ENCODE measurements at places on chromosomes 13 and 19.

GRCh38 chr13:110945928-110946570 is 31.2 kb upstream of the ANKRD10 start:
- no peak for DNase-seq

DNA sequence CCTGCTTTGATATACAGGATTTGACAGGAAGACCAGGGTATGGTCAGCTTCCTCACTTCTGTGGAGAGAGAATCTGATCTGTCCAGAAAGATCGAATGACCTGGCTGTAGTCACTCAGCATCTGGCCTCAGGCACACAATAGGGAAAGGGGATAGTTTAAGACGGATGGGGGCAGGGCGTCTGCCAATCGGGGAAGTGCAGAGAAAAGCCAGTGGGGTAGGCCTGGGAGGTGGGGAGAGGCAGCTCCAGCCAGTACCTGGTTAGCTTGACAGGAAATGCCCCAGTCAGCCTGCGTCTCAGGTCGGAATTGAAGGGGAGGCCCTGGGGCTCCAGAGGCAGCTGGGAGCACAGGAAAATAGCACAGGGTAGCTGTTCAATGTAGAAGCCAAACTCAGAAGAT is 12.4 kb downstream of the ZNF444 start:
- no peak for DNase-seq

DNA sequence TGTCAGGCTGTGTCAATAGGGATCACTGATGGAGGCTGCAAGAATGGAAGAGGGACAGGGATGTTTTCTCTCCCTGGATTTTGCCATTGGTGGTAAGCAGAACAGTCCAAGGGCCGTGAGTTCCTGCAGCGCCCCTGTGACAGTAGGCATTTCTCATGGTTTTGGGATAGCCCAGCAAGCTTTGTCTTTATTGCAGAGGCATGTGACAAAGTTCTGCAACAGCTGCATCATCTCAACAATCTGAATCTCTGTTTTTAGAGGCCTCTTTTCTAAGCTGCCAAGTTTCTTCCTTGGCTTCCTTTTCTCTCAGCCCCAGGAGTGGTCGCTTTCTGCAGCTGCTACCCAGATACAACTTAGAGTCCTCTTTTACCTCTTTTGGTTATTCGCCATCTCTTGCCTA is 95.7 kb upstream of the TSHZ3 start:
- no peak for DNase-seq

DNA sequence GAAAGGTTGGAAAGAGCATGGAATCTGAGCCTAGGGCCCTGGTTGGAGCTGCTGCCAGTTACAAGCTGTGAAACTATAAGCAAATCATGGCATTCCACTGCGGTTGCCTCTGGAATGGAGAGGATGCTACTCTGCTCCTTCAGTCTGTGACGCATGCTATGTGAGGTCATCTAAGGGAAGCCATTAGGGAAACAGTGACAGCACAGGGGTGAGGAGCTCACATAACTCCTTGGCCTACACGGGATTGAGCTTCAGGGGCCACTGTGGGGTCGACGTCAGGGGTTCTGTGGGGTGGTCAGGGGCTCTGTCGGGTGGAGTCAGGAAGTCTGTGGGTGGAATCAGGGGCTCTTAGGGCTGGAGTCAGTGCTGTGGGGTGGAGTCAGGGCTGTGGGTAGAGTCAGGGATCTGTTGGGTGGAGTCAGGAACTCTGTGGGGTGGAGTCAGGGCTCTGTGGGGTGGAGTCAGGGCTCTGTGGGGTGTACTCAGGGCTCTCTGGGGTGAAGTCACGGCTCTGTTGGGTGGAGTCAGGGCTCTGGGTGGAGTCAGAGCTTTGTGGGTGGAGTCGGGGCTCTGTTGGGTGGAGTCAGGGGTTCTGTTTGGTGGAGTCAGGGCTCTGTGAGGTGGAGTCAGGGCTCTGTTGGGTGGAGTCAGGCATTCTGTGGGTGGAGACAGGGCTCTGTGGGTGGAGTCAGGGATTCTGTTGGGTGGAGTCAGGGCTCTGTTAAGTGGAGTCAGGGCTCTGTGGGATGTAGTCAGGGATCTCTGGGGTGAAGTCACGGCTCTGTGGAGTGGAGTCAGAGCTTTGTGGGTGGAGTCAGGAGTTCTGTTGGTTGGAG is 35.8 kb upstream of the MEDAG start:
- DNase-seq = peak; percentile 68

GRCh38 chr19:18894254-18895037 is 1.5 kb downstream of the CERS1 start:
- DNase-seq = no peak

DNA sequence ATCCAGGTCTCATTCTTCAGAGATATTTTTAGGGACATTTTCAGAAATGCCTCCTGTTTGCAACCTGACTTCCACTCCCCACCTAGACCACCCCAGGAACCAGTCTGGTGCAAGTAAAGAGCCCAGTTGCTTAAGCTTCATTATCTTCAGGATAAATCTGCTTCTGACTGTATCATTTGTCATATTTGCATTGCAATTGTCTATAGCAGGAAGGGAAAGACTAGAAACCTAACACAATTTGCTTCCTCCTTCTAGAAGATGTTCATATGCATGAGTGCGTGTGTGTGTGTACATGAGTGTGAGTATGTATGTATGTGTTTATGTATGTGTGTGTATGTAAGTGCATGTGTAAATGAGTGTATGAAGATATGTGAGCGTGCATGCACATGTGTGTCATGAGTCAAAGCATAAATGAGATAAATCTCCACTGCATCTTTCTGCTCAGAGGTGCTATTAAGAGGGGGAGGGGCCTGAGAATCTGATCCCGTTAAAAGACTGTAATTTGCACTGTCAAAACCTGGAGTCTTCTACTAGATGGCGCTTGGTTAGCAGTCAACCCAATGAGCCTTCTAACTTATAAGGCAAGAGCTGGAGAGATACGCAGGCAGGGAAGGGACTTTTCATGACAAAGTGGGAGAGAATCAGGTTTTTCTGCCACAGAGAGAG is 178.8 kb upstream of the KL start:
- DNase-seq = no peak
